Stimulated activated CD4-positive, alpha-beta T cell treated with anti-CD3 and anti-CD28 coated beads, Interleukin-1b, Interleukin-23, amount 100 ng/mL, for 1 hour (primary cell): ENCODE measurements at places on chromosomes 4 and X.

- DNase-seq = no peak
These were observed 188.5 kb downstream of the SPRY1 start for GRCh38 chr4:123585111-123585510.

- DNase-seq = no peak
These were observed 29.8 kb upstream of the TMEM150C start for GRCh38 chr4:82591592-82591991.

- DNase-seq = no peak
These were observed 35.8 kb downstream of the FAT4 start for GRCh38 chr4:125350470-125351135.

DNA sequence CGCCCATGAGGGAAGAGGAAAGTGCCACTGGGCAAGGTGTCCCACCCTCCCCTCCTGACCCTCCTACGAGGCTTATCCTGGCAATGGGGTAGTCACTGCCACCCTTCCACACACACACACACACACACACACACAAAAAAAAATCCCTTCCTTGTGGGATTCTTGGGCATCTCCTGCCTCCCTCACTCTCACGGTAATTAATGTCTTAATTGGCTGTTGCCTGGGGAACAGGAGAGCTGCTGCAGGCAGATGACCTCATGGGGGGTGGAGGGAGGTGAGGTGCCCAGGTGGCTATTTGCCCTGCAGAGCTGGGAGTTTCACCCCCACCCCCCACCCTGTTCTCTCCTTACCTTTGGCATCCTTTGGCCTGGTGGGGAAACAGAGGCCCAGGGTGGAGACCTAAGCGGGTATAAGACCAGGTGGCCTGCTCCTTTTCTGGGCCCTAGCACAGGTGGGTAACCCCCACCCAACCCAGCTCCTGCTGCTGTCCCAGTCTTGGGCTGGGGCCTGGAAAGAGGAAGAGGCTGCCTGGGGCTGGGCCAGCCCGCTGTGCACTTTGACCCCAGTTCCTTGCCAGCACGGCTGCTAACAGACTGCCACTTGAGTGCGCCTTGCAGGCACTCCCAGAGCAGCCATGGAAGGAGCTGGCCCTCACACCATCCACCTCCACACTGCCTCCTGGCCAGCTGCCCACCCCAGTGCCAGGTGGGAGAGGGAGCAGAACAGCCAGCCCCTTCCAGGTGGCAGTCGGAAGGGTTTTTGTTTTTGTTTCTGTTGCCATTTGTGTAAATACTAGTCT is 12.6 kb downstream of the EFNB1 start:
- DNase-seq = no peak

DNA sequence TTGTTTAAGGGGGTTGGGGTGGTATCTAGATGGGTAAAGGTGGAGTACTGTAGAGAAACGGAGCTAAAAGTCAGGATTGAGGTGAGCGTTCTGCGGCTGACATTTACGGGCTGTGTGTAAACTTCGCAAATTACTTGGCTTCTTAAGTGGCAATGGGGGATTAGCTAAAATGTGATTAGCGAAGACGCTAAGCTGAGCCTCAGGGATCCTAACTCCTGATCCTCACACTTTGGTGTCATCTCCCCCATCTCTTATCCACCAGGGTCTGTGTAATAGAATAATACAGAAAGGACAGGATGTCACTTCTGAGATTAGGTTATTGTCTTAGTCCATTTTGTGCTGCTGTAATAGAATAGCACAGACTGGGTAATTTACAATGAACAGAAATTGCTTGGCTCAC is 10.6 kb upstream of the FAT1 start:
- no peak for DNase-seq

GRCh38 chrX:2697306-2697705 is 6.2 kb downstream of the CD99 start:
- DNase-seq = no peak

DNA sequence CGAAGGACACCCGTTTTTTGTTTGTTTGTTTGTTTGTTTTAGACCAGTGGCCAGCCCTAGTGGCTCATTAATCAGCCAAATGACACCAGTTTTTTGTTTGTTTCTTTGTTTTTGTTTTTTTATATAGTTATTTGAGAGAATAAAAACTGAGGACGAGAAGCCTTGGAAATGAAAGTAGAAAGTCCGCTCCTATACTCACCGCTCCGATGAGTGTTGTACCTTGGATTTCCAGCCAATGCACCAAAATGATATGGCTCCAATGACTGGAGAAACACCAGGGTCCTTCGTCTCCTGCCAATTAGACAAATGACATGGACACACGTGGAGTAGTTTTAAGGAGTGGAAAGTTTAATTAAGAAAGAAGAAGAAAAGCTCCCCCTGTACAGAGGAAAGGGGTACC is 87.9 kb downstream of the ZXDA start:
- DNase-seq = no peak

DNA sequence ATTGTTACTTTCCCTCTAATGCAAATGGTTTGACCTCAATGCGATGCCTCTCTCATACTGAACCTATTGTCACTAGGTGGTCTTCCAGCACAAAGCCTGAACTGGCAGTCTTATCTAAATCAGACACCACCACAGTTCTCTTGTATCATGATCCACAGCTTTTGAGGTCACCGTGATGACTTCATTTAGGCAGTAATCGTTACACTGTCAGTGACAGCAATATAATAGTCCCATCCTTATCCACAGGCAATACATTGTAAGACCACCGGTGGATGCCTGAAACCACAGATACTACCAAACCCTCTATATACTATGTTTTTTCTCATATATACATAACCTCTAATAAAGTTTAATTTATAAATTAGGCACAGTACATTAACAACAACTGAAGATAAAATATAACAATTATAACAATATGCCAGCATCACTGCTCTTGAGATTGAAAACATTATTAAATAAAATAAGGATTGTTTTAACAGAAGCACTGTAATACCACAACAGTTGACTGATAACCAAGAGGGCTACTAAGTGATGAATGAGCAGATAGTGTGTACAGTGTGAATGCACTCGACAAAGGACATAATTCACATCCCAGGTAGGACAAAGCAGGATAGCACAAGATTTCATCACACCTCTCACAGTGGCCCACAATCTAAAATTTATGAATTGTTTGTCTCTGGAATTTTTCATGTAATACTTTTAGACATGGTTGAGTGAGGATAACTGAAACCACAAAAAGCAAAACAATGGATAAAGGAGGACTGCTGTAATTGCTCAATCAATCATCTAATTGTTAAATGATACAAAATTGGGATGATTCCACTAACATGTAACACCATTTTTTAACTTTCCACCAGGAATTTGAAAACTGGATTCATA is 419.4 kb downstream of the CENPC start:
- DNase-seq = no peak

GRCh38 chrX:56975611-56976010 is 19.7 kb downstream of the SPIN3 start:
- no peak for DNase-seq

GRCh38 chr4:77798385-77798784 is 20.8 kb downstream of the CNOT6L start:
- DNase-seq = no peak
